ENCODE measurements at places on chromosomes 11 and 22. TPM values are rescaled to one million over a fixed set of nuclear protein-coding genes. Genes with fewer than 3 reads are reported as not detected.

The ESAM gene
- 46.2 TPM for polyA plus RNA-seq

The SMTNL1 gene
- 246 TPM for polyA plus RNA-seq

GRCh38 chr11:11265994-11266606, 87.0 kb downstream of the CSNK2A3 start:
- no peak for DNase-seq

- no peak for DNase-seq
Measured at GRCh38 chr22:27262361-27262760, 539.2 kb downstream of the MN1 start.

DNA sequence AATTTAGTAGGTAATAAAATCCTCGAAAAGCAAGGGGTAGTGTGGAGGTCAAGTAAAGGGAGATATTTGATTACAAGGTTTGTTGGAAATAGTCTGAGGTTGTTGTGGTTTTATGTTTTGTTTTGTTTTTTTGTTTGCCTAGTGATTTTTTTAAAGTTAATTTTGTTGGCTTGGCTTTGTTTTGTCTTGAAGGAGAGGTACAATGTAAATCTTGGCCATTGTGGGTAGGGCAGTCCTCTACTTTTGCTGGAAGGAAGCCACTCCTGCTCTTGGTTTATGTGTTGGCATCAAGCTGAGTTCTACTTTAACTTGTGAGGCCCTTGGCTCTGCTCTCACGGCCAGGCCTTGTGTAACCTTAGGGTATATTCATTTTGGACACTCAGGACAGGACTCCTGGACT, 3.2 kb downstream of the AMOTL1 start:
- DNase-seq, result no peak

- DNase-seq, result no peak
Measured at GRCh38 chr11:14914536-14914935, 22.5 kb upstream of the CYP2R1 start.

DNA sequence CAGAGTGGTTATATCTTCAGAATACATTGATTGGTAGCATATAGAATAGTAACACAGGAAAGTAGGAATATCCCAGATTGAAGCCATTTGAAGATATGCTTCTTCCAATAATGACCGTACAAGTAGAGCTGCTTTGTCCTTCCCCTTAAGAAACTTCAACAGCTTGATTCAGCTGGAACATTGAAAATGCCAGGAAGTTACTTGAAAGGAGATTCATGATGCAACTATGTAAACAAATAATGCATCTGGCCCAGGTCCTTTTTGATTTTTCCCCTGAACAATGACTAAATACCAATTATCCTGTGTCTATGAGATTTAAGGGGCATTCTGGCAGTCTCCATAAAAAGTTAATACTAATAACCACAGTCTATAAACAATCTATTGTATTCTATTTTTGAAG, 3.0 kb downstream of the DKK3 start:
- DNase-seq, result no peak

- DNase-seq, result no peak
Measured at GRCh38 chr11:114354076-114354475, 46.2 kb downstream of the C11orf71 start.
